Brain pericyte (primary cell): ENCODE measurements at places on chromosomes 4 and X.

DNA sequence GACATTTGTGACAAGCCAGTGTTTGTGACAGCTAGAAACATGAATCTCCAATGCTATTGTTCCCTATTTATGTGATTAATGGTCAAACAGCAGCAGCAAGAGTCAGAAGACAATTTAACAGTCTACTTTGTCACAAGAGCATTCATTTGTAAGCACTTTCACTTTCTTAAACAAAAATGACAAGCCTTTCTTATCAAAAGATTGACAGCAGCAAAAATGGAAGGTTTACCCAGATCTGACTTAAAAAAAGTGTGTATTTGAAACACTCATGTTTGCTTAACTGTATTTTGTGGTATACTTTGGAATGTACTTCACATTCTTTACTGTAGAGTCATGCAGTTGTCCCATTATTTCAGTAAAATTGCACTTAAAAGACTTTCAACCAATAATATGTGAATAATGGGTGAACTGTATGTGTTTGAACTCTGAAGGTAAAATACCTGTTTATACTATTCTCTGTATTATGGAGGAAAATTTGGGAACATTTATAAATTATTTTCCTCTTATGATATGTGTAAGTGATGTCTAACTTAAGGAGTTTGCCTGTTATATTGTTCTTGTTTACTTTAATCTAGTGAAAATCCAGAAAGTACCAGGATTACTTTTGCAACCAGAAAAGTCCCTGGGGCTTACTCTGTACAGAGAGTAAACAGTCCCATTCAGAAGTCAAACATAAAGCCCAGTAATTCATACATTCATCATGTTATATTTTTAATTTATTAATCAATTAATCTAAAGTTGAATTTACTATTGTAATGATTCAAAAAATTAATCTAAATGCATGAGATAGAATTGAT, 314.9 kb upstream of the TRAM1L1 start:
- peak; percentile 5 for DNase-seq

DNA sequence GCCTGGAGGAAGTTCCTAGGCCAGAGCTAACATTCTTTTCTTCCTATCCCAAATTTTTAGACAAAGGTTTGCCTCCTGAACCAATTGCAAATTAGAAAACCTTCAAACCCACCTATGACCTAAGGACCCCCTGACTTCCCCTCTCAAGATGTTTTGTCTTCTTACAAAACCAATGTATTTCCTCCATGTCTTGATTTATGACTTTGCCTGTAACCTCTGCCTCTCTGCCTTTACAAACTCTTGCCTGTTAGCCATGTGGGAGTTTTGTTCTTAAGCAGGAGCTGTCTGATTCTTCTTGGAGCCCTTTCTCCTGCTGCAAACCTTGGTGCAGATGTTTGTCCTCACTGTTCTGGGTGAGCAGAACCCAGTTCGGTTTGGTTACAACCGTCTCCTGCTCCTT, 222.3 kb upstream of the BOD1L1 start:
- no peak for DNase-seq

DNA sequence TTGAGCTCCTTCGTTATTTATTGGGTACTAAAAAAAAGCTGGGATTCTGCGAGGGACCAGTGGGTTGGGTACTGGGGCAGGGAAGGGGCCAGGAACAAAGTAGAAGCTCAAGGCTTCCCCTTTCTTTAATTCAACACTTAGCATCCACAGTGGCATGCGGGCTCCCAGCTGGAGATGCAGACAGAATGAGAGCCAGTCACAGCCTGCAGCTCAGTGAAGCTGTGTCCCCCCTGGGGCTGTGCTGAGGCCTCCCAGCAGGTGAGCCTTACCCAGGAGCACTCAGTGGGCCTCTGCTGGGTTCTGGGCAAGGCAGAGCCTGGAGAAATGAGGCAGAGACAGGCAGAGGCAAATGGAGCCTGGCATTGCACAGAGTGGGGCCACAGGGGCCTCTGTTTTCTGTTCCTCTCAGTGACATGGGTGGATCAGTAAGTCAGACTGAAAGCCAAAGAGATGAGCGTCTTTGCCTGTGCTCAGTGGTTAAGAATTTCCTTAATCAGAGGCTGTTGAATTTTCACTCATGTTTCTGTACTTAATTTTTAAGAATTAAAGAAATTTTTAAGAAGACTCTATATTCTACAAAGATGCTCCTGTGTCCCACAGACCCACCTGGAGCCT, 181.4 kb upstream of the RBPJ start:
- DNase-seq, result peak; percentile 15

DNA sequence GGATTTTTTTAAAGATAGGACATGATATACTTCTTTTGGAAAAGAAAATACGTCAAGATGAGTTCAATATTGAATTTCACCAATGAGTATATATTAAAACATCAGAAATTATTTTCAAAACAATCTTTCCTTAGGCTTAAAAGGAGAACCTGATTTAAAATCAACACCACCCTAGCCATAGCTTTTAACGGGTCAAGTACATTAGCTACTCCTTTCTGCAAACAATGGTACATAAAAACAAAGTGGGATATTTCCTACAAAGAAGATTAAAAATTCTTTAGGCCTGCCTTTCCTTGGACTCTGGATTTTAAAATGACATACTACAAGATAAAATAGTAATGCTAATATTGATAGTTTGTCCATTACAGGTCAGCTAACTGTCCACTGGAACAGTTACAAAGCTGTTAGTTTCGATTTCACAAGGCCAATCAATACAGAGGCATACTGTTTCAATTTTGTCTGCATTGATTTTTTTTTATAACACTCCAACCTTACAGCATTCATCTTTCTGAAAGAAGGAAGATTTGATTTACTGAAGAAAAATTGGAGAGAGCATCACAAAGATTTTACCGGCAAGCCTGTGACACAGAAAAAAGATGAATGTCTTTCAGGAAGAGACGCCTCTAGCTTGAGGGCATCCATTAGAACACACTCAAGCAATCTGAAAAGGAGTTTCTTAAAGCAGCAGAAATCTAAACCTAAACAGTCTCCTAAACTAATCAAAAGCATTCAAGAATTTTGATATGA, 97.2 kb downstream of the MAB21L2 start:
- DNase-seq, result no peak

DNA sequence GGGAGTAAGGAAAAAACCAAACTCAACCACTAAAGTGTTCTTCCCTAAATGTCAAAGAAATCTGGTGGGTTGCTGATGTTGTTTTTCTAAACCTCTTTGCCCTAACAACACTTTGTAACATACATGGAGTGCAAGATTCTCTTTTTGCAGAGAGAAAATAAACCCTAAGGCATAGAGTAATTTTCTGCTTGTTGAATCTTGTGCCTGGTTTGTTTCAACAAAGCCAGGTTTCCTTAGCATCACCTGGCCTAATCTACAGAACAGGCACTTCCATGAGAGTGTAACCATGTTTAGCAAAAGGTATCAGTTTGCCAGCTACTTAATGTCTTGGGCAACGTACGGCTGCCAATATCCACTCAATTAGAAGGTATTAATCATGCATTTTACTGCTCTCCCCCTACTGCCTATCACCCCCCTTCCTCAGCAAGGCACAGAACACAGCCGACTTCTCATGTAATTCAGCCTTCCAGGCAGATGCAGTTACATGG, 219.2 kb downstream of the MAML3 start:
- DNase-seq, result no peak

DNA sequence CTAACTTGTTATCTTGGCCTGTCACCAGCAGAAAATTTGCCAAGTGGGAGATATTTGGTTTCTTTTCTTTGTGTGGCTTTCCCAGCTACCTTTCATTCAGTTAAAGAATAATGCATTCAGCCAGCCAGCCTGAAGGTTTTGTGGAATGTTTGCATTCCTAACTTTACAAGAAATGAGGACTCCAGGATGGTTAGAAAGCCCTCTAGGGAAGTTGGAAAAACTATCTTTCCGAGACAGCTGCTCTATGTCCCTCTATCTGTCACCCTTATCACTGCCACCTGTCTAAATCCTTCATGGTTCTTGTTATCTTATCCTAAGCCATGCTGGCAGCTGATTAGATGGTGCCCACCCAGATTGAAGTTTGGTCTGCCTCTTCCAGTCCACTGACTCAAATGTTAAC, 384.2 kb downstream of the SH3BGRL start:
- no peak for DNase-seq

DNA sequence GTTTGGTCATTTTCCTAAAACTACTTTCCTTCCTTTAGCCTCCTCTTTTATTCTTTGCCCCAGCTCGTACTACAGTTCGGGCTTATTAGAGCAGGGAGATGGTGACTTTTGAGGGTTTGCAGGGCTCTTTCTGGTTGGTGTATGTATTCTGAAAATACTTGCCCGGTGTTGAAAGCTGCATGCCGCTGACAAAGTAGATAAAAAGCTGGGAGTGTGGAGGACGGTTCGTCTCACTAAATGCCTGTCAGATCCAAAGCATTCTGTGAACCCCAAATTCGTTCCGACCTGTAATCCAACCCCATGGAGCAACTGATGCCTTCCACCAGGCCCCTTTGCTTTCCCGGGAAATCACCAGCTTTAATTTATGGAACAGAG, 19.2 kb downstream of the TRIM2 start:
- DNase-seq, result no peak

- no peak for DNase-seq
Measured at GRCh38 chr4:183147196-183147595, 48.1 kb downstream of the WWC2 start.

GRCh38 chr4:6928081-6928480, 18.5 kb downstream of the TBC1D14 start:
- DNase-seq, result no peak

- no peak for DNase-seq
Measured at GRCh38 chrX:22648281-22648680, 351.5 kb upstream of the DDX53 start.

- no peak for DNase-seq
Measured at GRCh38 chrX:39605866-39606265, 491.9 kb downstream of the BCOR start.

- no peak for DNase-seq
Measured at GRCh38 chr4:150178161-150178560, 99.9 kb downstream of the DCLK2 start.

DNA sequence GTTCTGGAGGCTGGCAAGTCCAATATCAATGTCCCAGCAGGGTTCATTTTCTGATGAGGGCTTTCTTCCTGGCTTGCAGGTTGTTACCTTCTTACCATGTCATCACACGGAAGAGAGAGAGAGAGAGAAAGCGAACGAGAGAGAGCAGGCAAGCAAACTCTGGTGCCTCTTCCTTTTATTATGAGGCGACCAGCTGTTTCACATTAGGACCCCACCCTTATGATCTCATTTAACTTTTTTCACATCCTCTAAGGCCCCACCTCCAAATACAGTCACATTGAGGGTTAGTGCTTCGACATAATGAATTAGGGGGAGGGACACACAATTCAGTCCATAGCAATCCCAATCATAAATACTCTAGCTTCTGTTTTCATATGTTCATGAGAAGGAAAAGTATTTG, 10.6 kb upstream of the GPR174 start:
- no peak for DNase-seq

DNA sequence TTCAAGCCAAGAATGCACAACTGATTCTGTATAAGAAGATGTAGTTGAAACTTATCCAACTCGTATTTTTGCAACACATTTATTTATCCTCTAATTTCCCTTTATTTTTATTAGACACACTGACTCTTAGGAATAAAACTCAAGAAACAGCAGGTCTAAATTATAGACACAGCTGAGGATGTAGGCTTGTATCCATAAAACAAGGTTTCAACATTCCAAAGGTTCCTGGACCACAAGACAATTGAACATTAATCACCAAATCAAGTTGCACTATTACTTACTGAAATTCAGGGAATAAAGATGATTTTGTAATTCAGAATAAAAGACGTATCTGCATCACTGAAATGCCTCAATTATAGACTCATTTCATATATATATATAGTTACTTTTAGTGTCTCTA, 683.5 kb upstream of the GRIA3 start:
- no peak for DNase-seq

DNA sequence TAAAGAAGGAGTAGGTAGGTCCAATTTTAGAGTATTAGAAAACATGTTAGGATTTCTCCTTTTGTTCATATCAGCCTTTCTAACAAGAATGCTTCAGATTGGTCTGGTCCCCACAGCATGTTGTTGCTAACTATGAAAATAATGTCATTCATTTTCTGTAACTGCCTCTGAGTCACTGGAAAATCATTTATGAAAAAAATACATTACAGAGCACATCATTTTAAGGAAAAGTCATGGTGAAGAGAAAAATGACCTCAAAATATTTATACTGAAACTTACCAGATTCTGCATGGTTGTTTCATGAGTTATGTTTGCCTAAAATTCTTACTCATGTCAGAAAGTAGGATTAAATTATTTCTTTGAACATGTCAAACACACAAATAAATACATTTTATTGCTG, 35.2 kb downstream of the DTHD1 start:
- DNase-seq, result no peak

DNA sequence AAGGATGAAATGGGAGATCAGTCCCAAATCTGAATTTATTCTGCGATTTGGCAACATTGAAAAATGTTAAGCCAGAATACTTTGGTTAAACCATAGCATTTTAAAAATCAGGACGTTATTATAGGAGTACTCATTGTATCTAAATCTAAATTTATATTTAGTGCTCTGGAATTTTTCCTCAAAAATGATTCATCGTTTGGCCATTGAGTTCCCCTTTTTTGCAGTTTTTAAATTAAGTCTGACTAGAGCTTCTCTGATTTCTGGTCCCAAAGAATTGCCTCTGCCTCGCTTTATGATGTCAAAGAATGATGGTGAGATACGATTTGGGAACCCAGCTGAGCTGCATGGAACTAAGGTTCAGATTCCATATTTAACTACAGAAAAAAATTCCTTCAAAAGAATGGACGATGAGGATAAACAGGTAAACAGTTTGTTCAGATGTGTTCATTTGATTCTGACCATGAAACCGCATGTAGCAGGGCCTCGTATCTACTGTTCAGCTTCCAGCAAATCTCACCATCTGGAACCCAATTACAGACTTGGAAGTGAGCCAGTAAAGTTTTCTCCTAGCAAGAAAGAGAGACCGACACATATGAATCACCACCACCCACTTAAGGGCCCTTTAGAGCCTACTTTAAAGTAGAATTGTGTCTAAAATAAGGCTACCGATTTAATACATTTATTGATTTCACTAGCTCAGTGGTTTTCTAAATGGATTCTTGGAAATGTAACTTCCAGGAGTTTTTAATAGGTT, 75.6 kb downstream of the REPS2 start:
- DNase-seq, result no peak

- DNase-seq, result no peak
Measured at GRCh38 chr4:94525993-94526728, 74.4 kb downstream of the PDLIM5 start.

DNA sequence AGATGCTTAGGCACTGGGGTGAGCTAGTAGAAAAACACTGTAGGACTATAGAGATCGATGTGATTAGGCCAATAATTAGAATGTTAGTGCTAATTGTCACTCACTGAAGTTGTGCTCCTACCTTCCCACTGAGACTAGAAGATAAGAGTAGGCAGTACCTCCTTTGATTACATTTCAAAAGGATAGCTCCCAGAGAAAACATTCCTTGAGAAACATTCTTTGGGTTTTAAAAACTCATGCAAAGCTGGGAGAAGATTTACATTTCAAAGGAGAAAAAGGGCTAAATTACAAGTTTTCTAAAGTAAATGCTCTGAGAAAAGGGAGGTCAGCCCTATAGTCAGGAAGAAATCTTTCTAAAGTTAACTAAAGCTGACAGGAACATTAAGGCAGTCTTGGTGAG, 860.3 kb upstream of the NDST4 start:
- no peak for DNase-seq

- DNase-seq, result no peak
Measured at GRCh38 chr4:87553182-87553581, 24.0 kb upstream of the SPARCL1 start.
